AG04450 (cell line): ENCODE measurements at places on chromosomes 1 and 21.

DNA sequence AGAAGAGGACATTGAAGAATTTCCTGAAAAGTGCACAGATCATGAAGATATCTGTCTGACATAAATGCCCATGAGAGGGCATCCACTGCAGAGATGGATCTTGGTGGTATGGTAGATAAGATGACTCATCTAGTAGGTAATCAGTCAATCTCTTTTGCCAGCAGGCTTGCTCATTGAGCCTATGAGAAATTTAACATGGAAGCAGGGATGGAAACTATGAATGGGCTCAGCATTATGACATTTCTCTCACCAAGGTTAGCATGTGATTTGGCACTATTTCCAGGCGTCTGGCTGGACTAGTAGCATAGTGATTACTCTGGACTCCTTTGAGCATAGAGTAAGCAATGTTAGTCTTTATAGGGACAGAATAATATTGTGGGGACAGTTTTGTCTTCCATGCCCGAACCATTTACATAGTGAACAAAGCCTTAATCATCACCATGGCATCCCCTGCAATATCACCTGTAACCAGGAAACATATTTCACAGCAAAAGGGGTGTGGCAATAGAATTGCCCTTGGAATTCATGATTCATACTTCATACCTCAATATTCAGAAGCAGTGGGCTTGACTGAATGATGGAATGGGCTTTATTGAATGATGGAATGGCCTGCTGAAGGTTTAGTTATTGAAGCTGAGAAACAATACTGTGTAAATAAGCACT lies 7.3 kb downstream of the OR2C3 start:
- no peak for DNase-seq

DNA sequence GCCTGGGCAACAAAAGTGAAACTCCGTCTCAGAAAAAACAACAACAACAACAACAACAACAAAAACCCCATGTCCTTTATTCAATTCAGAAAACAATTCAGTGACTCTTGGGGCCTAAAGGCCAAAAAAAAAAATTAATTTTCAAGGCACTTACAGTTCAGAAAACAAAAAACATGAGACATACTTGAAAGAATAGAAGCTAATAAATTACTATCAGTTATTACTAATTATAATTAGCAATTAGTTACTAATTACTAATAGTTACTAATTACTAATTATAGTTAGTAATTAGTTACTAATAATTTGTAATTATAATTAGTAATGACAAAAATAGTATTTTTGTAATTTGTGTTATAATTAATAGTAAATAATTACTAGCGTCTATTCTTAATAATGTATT lies 56.8 kb upstream of the MPC2 start:
- no peak for DNase-seq

DNA sequence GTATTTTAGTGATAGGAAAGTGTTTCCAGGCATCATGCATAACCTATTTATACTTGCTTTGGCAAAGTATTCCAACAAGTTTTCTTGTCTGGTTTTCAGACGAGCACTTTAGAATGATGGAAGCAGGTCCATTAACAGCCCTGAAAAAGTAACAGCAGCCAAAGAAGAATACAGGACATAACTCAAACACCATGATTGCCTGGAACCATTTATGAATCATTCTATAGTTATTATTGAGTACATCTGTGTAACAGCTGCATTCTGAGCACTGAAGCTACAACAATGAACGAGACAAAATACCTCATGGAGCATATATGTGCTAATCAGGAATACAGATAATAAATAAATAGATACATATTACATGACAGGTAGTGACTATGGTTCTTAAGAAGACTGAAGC lies 12.6 kb downstream of the IL10RB start:
- DNase-seq: no peak

DNA sequence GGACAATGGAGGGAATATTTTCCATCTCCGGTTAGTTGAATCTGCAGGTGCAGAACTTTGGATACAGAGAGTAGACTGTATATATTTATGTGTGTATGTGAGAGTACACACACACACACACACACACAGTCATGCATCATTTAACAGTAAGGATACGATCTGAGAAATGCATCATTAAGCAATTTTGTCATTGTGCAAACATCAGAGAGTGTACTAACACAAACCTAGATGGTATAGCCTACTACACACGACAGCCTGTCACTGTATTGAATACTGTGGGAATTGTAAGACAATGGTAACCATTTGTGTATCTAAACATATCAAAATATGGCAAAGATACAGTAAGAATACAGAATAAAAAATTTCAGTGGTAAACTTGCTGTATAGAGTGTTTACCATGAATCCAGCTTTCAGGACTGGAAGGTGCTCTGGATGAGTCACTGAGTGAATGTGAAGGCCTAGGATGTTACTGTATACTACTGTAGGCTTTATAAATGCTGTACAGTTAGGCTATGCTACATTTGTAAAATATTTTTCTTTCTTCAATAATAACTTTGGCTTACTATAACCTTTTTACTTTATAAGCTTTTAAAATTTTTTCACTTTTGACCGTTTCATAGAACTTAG lies 138.5 kb downstream of the ZZZ3 start:
- no peak for DNase-seq

GRCh38 chr1:155473151-155473821 lies 89.3 kb downstream of the ASH1L start:
- no peak for DNase-seq

GRCh38 chr1:117570988-117571409 lies 34.8 kb upstream of the TENT5C start:
- DNase-seq: no peak

GRCh38 chr1:51847294-51847920 lies 31.1 kb downstream of the NRDC start:
- no peak for DNase-seq

DNA sequence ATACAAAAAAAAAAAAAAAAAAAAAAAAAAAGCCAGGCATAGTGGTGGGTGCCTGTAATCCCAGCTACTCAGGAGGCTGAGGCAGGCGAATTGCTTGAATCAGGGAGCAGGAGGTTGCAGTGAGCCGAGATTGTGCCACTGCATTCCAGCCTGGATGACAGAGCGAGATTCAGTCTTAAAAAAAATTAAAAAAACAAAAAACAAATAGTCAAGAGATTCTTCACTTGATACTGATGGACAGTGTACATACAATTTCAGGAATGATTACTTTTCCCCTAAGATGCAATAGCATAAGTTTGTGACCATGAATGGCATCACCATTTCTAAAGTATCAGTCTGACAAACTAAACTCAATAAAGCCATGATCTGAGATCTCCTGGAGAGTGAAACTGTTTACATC lies 60.8 kb upstream of the IVNS1ABP start:
- DNase-seq: no peak

- no peak for DNase-seq
Observed at GRCh38 chr1:35707601-35708440, 10.9 kb downstream of the C1orf216 start.
